ENCODE measurements at places on chromosomes 2 and 18.

- DNase-seq = peak; percentile 90
These were observed 174.0 kb downstream of the TGIF1 start for GRCh38 chr18:3623769-3624545.

- DNase-seq = no peak
These were observed 6.2 kb upstream of the MGAT5 start for GRCh38 chr2:134247679-134248078.

DNA sequence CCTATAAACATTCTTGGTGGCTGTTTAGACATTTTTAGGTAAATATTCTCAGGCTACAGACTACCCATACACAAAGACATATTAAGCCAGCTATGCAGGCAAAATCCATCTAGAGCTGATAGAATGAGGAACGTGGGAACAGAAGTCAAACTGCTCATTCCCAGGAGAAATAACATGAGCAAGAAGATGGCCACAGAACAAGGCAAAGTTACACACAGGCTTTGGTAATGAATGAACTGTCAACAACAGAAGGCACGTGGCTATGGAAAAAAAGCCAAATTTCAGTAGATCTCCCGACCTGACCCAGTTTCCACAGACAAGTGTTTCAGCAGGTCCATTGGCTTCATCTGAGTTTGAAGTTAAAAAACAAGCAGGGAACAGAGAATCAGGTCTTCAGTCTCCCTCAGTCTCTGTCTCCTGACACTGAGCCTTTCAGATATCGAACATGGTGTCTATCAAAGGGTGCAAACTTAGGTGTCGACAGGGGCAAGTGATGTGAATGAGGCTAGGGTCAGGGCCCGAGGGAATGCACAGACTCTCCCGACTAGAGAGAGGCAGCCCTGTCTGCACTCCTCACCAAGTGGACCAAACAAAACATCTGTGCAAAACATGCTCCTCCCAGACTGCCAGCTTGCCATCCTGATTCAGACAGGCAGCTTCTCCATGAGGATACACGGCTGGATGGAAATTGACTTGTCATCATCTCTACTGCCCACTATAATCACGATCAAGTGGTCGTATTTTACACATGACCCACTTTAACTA lies 25.9 kb downstream of the SIGLEC15 start:
- DNase-seq = no peak

GRCh38 chr18:50720325-50720674 lies 99.5 kb downstream of the MRO start:
- no peak for DNase-seq

- DNase-seq = no peak
These were observed 10.2 kb downstream of the RSAD2 start for GRCh38 chr2:6887751-6888192.

GRCh38 chr2:188158337-188159100 lies 133.2 kb upstream of the GULP1 start:
- no peak for DNase-seq

DNA sequence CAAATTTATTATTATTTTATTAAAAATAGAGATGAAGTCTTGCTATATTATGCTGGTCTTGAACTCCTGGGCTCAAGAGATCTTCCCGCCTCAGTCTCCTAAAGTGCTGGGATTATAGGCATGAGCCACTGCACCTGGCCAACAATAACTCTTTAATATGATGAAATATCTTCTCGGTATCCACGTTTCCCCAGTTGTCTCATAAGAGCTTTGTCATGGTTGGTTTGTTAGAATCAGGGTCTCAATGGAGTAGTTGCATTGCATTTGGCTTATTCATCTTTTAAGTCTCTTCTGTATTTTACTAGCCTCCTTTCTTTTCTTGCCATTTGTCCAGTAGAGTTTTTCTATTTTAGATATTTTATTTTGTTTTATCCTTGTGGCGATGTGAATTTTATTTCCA lies 32.7 kb upstream of the DLX2 start:
- no peak for DNase-seq

DNA sequence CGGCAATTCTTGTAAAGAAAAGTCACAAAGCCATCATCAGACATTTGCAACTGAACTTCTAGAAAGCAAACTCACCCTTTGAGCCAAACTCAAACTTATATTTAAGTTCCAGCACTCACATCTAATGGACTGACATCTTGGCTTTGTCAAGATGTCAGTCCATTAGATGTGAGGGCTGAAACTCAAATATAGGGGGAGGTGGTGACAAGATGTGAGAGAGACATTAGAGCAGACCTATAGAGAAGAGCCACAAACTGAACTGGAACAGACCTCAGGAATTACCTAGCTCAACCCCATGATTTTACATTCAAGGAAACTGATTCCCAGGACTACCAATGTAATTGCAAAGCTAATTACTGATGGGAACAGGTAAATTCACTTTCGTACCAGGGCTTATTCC lies 543.8 kb downstream of the TNS1 start:
- no peak for DNase-seq

DNA sequence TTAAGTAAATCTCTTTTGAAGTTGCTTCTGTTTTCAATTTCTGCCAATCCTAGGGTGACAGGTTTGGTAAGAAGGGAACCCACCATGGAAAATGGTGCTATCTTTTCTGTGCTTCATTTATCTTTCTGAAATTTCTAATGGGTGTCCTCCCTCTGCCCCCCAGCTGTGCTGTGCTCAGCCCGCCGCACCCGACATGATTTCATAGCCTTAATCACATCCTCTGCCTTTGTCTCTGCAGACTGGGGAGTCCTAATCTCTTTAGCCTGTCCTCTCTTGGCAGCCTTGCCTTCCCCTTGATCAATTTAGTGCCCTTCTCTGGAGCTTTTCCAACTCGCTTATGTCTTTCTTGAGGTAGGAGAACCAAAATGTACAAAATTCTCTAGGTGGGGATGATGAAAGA lies 49.3 kb downstream of the DNMT3A start:
- DNase-seq = no peak

GRCh38 chr2:167509586-167509985 lies 621.3 kb downstream of the XIRP2 start:
- peak; percentile 78 for DNase-seq

GRCh38 chr2:10493634-10494281 lies 45.6 kb upstream of the ODC1 start:
- DNase-seq = no peak

DNA sequence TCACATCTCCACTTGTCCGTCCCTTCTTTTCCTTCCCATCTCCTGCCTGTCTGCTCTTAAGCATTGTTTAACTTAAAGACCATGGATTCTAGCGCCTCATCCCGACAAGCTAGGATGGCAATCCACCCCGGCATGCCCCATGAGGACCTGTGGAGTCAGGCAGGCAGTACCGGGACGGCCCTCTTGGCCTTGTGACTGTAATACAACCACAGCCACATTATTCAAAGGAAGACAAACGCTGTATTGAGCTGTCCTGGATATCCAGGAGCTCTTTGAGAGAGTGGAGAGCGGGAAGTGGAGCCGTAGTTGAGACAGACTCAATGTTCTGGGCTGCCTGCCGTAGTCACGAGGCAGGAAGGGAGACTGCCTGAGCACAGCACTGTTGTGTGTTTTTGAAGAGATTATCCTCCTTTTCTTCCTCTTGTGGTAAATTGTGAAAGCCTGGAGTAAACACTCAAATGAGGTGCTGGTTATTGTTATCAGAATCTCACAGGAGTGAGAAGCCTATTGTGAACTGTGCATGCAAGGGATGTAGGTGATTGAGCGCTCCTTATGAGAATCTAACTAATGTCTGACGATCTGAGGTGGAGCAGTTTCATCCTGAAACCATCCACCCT lies 929.8 kb upstream of the CNTNAP5 start:
- DNase-seq = no peak

GRCh38 chr2:198315791-198316630 lies 511.6 kb downstream of the PLCL1 start:
- no peak for DNase-seq

- no peak for DNase-seq
These were observed 37.2 kb upstream of the STAT1 start for GRCh38 chr2:191051177-191051576.
